Thoracic aorta (tissue), 2 donors: ENCODE measurements at places on chromosomes 7 and 10.

DNA sequence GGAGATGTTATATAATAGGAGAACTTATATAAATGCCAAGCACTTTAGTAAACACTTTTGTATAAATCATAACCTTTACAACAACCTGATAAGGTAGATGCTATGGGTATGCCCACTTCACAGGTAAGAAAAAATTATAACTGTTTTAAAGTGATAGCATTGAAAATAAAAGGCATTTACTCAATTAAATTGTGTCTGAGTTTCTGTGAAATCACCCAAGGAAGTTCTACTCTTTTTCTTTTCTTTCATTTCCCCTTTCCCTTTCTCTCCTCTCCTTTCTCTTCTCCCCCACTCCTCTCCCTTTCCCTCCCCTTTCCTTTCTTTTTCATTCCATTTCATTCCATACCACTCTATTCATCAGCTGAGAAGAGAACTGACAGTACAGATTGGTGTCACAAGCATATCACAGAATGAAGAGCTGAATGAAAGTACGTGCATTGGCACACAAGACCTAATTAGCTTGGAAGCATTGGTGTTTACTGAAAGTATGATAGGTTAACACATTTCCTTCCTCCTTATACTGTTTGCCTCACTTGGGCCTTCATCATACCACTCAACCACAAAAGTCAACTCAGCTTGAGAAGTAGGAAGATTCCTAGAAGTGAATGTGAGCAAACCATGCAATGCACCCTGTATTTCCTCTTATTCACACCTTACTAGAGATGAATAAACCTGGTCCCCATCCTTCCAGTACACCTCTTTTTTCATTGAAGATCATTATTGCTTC lies 117.9 kb upstream of the AGR3 start:
- DNase-seq: no peak

DNA sequence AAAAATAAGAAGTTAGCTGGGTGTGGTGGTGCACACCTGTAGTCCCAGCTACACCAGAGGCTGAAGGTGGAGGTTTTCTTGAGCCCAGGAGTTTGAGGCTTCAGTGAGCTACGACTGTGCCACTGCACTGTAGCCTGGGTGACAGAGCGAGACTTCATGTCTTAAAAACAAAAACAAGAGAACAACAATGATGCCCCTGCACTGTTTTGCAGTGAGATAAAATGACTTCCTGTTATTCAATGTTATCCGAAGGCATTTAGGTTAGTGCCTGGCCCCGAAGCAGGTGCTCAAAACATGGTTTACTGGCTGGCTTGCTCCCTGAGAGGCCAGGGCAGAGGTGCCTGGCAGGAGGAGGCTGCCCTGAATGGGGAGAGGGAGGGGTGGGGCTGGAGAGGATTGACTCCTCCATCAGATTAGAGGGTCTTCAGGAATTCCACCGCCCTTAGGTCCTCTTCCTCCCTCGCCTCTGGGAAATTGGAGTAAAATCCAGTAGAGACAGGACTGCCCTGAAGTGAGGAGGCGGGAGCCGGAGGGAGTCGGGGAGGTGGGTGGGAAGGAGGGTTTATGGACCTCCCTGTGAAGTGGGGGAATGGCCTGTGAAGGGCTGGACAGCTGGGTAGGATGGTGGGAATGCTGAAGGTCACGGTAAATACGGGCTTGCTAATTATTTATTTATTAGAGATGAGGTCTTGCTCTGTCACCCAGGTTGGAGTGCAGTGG lies 6.8 kb upstream of the CLDN4 start:
- DNase-seq: no peak

DNA sequence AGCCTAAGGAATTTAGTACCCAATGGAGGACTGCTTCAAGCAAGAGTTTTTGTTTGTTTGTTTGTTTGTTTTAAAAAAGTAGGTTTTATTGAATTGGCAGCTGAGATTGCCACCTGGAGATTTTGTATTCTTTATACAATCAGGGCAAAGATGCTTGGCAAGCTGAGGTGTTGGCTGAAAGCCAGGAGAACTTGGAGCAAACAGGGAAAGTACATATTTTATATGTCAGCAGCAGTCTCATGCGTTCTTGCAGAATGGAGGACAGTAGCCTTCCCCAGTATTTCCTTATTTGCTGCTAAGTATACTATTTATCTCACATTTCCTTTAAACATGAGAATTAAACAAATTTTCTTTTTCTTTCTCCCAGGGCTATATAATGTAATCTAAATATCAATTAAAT lies 22.6 kb upstream of the ICA1 start:
- no peak for DNase-seq

DNA sequence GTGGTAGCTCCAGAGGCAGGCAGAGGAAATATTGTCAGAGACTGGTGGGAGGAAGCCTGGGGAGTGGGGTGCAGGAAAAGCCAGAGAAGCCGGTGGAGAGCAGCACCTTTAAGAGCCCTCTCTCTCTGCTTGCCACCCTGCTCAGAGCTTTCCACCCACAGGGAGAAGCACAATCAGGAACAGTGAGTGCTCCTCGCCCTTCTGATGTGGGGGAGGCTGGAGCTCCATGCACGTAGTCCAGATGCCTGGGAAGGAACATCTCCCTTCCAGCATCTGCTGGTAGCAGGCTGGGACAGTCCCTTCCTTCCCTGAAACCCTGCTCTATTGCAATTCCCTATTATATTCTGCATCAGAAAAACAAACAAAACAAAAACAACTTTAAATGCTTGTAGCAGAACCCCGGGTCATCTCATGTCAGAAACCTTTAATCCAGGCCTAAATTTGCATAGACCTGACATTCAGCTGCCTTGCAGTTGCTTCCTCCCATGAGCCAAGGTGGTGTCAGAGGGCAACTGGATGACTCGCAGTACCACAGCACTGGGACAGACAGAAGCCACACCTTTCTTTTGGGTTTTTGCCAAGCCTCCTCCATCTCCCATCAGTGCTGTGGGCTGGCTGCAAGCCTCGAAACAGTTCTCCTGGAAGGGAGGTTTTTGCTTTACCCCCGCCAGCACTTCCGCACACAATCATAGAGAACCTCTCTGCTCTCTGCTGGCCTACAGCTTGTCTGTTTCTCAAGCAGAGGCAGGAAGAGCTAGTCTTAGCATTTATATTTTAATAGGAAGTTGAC lies 13.1 kb downstream of the AVPI1 start:
- DNase-seq: no peak

GRCh38 chr10:110701617-110701971 lies 57.5 kb downstream of the RBM20 start:
- DNase-seq: no peak

GRCh38 chr10:122530177-122530576 lies 30.4 kb upstream of the DMBT1 start:
- no peak for DNase-seq

GRCh38 chr7:79512261-79512660 lies 58.8 kb upstream of the MAGI2 start:
- no peak for DNase-seq

DNA sequence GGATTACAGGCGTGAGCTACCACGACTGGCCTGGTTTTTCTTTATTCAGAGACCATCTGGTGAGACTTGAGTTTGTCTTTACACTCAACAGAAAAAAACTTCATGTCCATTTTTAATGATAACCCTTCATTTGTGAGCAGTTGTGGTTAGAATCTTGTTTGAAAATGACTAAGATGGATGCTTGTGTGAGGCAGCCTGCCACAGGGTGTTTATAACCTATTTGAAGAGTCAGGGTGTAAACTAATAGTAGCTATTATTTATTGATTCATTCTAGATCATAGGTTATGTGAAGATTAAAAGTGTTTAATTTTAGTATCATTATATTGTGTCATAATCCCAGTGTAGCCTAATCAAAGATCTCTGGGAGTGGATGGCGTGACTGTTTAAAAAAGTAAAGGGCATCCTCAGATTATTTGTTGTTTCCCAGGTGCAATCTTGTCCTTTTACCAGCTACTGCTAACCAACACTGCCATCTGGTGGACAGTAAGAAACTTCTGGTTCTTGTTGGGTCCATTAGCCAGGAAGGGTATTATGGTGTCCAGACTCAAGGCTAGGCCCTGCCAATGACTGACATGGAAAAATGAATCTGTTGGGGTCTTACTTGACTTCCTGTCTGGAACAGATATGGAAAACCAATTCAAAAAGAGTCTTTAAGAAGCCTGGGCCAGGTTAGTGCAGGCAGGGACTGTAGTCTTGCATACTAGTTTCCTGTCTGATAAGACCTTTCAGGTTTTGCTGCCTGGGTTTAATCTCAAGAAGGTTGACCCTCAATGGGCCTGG lies 24.9 kb downstream of the NRBF2 start:
- no peak for DNase-seq

DNA sequence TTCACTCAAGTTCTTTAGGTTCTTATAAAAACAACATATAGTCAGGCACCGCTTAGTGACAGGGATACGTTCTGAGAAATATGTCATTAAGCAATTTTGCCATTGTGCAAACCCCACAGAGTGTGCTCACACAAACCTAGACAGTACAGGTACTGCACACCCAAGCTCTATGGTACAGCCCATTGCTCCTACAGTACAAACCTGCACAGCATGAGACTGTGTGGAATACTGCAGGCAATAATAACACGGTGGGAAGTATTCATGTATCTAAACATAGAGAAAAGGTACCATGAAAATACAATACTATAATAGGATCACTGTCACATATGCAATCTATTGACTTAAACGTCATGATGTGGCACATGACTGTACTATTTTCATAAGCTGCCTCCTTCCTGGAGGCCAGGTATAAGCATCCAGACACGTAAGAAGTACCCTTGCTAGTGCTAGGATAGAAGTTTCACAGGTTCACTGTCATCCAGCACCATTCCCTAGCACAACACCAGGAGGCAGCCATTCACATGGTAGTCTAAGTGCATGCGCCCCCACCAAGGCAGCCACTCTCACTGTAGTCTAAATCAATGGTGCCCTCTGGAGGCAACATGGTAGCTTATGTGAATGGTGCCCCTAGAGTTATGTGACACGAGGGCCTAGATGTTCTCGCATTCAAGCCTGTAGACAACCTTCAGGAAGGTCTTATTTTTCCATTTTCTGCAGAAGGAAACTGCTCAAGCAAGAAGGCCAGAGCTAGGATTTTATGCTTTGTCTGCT lies 98.5 kb downstream of the ARHGAP22 start:
- DNase-seq: no peak

GRCh38 chr10:128498746-128499145 lies 372.5 kb upstream of the MKI67 start:
- no peak for DNase-seq

DNA sequence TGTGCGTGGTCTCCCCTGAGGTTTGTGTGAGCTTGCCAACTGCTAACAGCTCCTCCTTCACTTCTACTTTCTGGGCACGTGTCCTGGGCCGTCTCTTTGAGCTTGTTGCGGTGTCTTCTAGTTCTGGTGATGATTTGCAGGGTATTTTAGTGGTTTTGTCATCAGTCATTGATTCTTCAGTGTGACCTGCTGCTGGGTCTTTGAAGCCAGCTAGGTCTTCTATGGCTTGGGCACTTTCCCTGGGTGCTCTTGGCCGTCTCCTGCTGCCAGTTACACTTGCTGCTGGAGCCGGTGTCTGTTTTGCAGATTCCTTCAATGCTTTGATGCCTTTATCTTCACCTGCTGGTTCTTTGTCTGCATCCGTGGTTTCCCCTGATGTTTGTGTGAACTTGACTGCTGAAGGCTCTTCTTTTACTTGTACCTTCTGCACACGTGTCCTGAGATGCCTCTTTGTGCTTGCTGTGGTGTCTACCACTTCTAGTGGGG lies 23.0 kb downstream of the MKI67 start:
- DNase-seq: no peak

DNA sequence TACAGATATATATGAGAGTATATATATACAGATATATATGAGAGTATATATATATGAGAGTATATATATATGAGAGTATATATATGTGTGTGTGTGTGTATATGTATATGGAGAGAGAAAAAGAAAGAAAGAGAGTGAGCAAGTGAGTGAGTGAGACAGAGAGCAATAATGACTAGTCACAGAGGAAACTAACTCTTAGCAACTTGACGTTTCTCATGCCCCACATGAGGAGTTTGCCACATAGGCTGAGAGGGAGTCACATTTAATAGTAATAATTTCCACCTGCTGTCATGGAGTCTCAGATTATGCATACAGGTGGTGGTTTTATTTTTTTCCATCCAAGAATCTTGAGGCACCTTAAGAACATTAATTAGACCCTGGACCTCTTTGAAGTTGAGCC lies 199.9 kb downstream of the GATA3 start:
- no peak for DNase-seq

- DNase-seq: no peak
Measured at GRCh38 chr10:88848499-88848898, 3.1 kb downstream of the ANKRD22 start.

- no peak for DNase-seq
Measured at GRCh38 chr7:139813689-139814088, 15.4 kb upstream of the TBXAS1 start.

GRCh38 chr7:19001854-19002253 lies 115.6 kb downstream of the TWIST1 start:
- DNase-seq: no peak

GRCh38 chr10:133185916-133186315 lies 25.9 kb downstream of the KNDC1 start:
- DNase-seq: no peak

DNA sequence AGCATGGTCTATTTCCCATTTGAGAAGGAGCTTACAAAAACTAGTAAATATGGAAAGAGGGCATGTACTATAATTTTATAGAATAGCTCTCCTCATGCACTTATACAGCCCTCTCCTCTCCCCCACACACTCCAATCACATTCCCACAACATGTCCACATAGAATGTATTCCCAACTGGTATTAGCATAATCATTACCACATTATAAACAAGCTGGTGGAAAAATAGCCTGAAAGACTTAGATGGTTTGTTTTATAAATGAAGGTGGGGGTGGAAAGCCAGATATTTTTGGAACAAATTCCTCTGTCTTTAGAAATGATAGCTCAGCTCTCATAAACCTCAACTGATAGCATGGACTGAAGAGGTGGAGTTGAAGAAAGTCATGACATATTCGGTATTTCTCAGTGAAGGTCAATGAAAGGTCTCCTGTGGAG lies 410.1 kb downstream of the SUGCT start:
- no peak for DNase-seq

- DNase-seq: no peak
Measured at GRCh38 chr7:5704534-5704922, 76.9 kb downstream of the RNF216 start.

GRCh38 chr10:80493522-80494051 lies 39.5 kb downstream of the TSPAN14 start:
- no peak for DNase-seq

GRCh38 chr7:15856311-15856710 lies 169.8 kb upstream of the MEOX2 start:
- no peak for DNase-seq

DNA sequence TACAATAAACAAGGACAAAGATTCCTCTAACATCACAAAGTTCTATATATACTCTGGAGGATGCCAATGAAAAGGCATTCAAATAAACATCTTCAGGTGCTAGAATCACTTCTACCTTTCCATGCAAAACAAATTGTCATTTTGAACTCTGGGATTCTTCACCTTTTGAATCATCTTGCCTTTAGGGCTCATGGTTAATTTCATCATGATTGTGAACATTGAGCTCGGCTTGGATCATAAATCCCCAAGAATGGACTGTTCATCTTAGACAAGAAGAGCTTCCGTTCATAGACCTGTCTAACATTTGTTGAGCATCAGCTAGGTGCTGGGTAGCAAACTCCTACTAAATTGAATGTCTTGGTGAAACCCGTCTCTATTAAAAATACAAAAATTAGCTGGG lies 212.2 kb downstream of the TNS3 start:
- no peak for DNase-seq
